Posterior vena cava (tissue), 2 donors: ENCODE measurements at places on chromosomes 1 and 21. TPM values are rescaled to one million over a fixed set of nuclear protein-coding genes. Genes with fewer than 3 reads are reported as not detected.

GRCh38 chr21:43975469-43976098 lies 36.5 kb upstream of the TRAPPC10 start:
- DNase-seq, result peak; percentile 93

DNA sequence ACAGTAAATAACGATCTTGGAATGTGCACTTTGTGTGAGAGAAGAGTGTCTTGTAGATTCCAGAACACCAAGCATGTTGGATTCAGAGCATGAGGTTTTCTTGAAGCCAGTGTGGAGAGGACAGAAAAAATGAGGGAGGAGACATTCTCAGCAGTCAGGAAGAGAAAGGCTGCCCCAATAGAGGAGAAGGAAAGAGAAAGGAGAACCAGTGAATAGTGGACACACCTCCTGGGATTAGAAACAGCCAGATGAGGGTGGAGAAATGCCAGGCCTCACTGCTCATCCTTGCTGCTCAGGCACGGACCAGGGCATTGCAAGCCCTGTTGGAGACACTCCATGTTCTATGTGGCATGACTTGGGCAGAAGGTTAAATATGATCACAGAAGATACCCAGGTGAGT lies 69.0 kb upstream of the KAZN start:
- no peak for DNase-seq

- DNase-seq, result no peak
These were observed 12.1 kb upstream of the PIGV start for GRCh38 chr1:26775666-26776065.

- peak; percentile 94 for DNase-seq
These were observed 2.2 kb downstream of the ZC3H12A start for GRCh38 chr1:37476460-37477197.

The REG4 gene
- total RNA-seq, result not detected

GRCh38 chr1:77776007-77776700 lies 3.3 kb upstream of the MIGA1 start:
- DNase-seq, result no peak

The WDR64 gene
- total RNA-seq, result not detected

The SLC45A1 gene
- 5.6 TPM for total RNA-seq

DNA sequence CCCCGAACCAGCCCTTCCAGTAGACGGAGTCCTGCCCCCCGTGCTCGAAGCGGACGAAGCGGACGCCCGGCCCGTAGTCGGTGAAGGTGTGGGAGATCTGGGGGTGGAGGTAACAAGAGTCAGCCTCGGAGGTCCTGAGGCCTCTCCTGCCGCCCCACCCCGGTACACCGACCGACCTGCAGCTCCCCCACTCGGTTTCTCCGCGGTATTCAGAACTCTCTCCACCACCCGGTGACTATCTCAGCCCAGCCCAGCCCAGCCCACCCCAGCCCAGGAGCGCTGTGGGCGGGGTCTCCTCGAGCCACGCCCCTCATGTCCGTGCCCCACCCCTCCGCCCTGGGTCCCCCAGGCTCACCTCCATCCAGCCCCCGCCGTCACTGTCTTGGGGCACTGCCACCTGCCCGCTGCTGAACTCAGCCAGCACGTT lies 5.5 kb downstream of the FBXO2 start:
- DNase-seq, result no peak

DNA sequence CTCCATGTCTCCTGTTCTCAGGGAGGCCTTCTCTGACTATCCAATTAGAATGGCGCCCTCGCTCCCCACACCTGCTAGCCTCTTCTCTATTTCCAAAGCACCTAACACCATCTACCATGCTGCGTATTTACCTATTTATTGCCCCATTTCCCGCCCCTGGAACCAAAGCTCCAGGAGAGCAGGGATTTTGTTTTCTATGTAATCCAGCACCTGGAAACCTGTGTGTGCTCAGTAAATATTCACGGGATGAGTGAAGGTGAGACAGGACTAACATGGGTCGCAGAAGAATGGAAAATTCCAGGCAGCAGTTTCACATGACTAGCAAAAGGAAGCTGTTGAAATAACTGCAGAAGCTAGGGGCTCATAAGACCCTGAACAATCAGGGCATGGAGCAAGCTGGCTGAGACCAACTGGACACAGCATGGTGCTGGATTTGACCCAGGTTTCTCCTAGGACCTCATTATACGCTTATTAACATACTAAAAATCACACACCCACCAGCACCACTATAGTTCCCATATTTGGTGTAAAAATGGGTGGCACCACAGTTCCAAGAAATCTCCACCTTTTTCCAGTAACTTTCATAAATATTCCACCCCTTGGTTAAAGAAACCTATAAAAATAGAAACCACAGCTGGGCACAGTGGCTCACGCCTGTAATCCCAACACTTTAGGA lies 15.1 kb upstream of the TENT5B start:
- DNase-seq, result no peak

GRCh38 chr1:190597294-190597693 lies 119.6 kb upstream of the BRINP3 start:
- DNase-seq, result no peak

DNA sequence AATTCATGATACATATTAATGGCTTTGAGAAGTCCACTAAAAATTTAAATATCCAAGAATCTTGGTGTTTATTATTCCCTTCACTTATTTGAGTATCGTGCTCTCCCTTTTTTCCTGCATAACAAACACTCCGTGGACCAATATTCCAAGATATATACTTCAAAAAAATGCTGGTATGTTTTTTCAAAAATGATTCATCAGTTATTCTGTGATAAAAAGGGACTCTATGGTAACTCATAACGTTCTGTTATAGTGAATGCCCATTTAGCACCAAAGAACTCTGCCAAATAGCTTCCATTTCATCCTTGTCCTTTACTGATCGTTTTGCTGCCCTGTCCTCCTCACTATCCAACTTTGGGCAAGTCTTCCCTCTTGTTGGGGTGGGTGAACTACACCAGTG lies 12.9 kb downstream of the GIPC2 start:
- no peak for DNase-seq

The FCN3 gene
- total RNA-seq, result 10.4 TPM

- DNase-seq, result no peak
These were observed 41.8 kb downstream of the ETS2 start for GRCh38 chr21:38847556-38847955.

The CFAP141 gene
- total RNA-seq, result not detected

DNA sequence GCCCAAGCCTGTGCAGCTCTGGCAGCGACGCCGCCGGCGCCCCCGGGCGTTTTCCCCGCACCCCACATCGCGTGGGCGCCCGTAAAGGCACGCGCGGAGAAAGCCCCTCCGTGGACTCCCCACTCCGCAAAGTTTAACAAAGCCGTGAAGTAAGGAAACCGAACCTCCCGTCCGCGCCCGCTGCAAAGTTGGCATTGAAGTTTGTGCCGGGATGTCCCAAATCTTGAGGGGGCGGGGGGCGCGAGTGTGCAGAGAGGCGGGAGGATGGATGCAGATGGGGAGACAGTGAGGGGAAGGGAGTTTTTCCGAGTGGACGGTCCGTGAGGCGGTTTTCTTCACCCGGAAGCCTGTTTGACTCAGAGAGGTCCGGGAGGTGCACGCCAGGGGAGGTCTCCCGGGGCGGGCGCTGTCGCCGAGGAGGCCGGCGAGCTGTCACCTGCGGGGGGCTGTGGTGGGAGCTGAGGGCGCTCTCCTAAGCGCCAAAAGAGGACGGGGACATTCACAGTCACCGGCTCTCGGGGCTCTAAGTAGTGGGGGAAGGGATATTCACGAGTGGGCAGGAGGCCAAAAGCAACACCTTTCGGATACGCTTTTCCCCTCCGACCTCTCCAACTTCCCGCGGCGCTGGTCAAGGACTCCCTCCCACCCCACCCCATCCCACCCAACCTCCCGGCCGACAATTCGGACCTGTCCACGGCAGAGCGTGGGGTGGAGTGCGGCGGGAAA lies 1.3 kb downstream of the WLS start:
- DNase-seq, result no peak

DNA sequence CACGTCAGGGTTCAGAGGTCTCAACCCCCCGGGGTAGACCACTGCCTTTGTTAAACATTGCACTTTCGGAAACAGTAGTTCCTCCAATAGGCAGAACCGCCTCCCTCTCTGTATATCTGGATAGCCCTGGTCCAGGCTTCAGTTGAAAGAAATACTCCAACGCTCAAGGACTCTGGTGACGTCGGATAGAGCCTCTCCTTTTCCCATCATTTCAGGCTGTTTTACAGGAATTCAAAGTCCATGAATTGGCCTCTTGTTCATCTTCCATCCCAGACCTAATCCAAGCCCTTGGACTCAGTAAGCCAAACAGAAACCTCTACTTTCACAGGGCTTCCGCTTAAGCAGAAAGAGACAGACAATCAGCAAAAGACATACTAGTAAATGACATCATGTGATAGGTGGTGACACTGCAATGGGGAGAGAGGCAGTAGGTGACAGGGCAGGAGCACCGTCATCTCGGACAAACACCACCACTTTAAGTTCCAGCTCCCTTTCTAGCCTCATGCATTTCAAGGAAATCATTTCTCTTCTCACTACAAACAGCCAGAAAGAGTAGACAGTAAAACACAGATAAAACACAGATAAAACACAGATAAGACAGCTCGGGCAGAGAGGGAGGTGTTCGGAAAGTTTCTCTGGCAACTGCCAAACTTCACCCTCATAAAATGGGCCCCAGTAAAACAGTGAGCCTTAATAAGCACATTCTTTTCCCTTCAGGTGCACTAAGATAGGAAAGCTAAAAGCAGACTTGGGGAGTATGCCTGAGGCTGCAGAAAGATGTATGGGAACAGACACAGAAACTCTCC lies 2.3 kb upstream of the PLA2G2A start:
- DNase-seq, result no peak

DNA sequence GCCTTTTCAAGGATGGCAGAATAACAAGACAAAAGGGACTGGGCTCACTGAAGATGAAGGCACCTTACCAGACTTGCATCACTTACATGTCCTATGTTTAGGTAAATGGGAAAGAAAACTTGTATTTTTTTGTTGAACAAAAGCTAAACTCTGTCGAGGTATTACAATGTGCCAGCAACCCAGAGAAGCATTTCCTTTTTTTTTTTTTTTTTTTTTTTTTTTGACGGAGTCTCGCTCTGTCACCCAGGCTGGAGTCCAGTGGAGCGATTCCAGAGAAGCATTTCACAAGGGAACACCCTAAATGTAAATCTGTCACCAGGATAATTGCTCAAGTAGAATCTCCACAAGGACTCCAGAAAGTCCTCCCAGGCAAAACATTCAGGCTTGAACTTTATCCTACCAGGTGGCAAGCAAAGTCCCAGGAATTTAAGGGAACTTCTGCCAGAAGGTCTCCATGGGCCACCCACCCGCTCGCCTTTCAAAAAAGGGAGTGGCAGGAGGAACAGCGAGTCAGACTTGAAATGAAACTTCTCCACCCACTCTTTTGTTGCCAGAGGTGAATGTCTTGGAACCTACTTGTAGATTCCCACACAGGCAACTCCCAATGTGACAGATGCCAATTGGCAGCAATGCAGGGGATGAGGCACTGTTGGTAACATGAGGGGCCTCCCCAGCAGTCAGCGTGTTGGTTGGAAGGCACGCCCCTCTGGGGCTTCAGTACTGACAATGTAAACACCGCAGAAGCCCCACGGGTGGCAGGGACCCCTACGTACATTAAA lies 125.0 kb downstream of the TIAM1 start:
- DNase-seq, result peak; percentile 86

DNA sequence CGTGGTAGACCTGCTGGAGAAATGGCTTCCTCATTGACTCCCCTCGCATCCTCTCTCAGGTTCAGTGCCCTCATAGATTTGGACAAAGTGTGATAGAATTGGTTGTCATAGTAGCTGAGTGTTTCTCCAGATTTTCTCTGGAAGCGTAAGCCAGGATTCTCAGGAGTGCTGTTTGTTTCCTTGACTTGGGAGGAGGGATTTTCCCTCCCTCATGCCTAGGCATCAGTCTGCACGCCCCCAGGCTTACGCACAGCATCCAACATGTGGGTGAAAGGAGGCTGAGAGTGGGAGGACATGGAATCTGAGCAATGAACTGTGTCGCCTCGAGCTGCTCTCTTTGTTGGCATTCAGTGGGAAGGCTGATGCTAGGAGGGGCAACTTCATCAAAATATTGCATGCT lies 503.5 kb downstream of the LTN1 start:
- DNase-seq, result no peak

- DNase-seq, result no peak
These were observed 126.6 kb upstream of the PLPPR4 start for GRCh38 chr1:99137554-99138206.

- DNase-seq, result no peak
These were observed 473.3 kb upstream of the PLXNA2 start for GRCh38 chr1:208717525-208717924.

The NTMT2 gene
- total RNA-seq, result not detected

The NUAK2 gene
- total RNA-seq, result 1.5 TPM

GRCh38 chr1:67135354-67135753 lies 584 bp upstream of the C1orf141 start:
- DNase-seq, result no peak

- no peak for DNase-seq
These were observed 137.1 kb downstream of the PIK3R3 start for GRCh38 chr1:45995298-45995697.

The SPRR2F gene
- 1.9 TPM for total RNA-seq

DNA sequence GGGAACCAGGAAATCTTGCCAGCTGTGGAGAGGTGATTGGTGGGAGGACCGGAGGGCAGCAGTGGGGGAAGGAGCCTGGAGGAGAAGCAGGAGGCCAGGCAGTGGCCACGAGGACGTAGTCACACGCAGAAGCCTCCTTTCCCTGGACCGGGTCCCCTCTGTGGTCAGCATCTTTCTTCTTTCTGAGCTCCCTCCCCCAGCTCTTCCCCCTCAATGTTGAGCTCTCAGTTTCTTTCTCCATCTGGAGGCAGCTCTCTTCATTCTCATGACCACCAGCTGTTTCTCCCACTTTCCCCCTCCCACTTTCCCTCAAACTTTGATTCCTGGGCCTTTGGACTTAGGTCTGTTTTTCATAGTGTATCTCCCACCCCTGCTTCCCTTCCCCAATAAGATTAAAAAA lies 18.3 kb downstream of the KIRREL1 start:
- no peak for DNase-seq

- no peak for DNase-seq
These were observed 283.7 kb downstream of the HLX start for GRCh38 chr1:221162939-221163338.

The MPL gene
- 0.90 TPM for total RNA-seq
